ENCODE measurements at places on chromosomes 13 and 19. TPM values are rescaled to one million over a fixed set of nuclear protein-coding genes. Genes with fewer than 3 reads are reported as not detected.

Gene ZNF90
- total RNA-seq = 3.4 TPM

Gene SLC1A6
- not detected for total RNA-seq

Gene CAPS
- total RNA-seq = 15.6 TPM

Gene MEDAG
- 2.0 TPM for total RNA-seq

Gene FUT3
- total RNA-seq = not detected

Gene NKPD1
- 0.18 TPM for total RNA-seq

DNA sequence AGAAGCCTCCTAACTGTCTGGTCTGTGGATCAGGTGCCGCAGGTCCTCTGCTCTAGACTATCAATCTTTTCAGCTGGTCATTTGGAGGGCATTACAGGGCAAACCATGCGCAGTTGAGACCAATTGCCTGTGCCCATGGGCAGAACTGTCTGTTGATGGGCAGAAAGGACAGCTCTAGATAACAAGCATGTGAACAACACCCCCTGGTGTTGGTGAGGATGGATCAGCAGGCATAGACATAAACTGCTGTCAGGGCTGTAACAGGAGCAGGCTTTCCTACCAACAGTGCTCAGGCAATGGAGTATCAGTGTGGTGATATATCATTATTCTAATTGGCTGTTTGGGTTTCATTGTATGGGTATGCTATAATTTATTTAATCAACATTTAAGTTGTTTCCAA, 104.7 kb upstream of the KL start:
- H3K27ac ChIP-seq = no peak overlapping the region
- no peak for DNase-seq
- H3K4me1 ChIP-seq = no peaks in the 10 kb centered on the region
- H3K27me3 ChIP-seq = no peaks in the 10 kb centered on the region
- no peak overlapping the region for H3K4me3 ChIP-seq
- H3K36me3 ChIP-seq = no peaks in the 10 kb centered on the region

DNA sequence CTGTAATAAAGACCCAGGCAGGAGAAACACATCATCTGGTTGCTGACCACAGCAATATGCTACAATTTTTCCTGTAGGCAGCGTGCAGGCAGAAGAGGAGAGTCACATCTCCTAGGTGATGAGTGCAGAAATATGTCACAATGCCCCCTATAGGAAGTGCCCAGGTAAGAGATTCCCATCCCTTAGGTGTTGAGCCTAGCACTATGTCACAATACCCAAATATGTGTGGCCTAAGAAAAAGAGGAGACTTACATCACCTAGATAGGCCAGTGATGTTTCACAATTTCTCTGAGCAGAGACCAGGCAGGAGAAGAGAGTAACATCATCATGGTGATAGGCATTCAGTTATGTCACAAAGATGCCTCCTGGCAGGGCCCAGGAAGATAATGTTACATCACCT, 49.4 kb upstream of the ZNF728 start:
- H3K4me1 ChIP-seq = no peaks in the 10 kb centered on the region
- no peaks in the 10 kb centered on the region for H3K27me3 ChIP-seq
- no peak overlapping the region for H3K4me3 ChIP-seq

GRCh38 chr13:33994198-33994597, 176.2 kb downstream of the RFC3 start:
- H3K27me3 ChIP-seq = no peaks in the 10 kb centered on the region
- no peak overlapping the region for H3K4me3 ChIP-seq
- H3K4me1 ChIP-seq = peaks cover 13% of the 10 kb centered on the region
- no peaks in the 10 kb centered on the region for H3K36me3 ChIP-seq
- no peak for DNase-seq
- no peak overlapping the region for H3K27ac ChIP-seq

DNA sequence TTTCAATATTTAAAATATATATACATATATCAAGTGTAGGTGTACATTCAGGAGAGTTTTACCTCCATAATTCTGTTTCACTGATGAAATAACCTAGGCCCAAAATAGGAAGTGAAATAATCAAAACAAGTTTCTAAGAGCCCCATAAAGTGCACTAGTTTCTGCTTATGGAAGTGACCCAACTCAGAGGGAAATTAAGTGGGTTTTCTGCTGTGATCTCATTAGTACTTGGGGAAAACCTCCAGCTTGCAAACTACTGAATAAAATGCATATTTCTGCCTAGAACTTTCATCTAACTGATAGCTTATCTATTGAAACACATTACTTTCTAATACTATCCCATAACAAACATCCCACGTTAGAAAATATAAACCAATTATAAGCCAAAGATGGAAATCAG, 45.4 kb upstream of the MIR17HG start:
- no peak for DNase-seq
- no peak overlapping the region for H3K27ac ChIP-seq
- no peaks in the 10 kb centered on the region for H3K27me3 ChIP-seq
- H3K4me3 ChIP-seq = no peak overlapping the region

DNA sequence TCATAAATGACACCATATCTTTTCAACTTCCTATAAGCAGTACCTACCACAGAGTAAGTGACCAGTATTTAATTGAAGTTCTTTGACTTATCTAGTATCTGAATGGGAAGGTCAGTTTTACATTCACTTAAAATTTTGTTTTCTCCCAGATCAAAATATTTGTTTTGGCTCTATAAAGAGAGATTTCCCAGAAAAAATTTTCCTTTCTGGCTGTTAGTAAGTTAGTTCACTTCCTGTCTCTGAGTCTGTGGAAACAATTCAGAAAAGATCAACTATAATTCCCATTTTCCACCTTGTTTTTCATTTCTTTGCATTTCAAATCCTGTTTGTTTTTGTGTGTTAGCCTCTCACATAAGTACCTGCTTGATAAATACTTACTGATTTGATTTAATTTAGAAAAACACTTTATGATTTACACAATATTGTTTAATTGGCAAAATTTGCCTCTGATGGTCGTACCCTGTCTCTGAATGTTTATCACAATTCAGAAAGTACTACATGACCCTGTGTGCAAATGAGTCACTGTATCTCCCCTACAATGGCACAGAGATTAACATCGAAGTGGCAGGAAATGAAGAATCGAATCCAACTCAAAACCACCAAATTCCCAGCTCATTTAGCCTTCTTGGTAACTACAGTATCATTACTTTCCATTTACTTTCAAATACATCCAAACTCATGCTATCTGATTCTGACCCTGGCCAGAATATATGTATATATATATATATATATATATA, 15.4 kb upstream of the MED4 start:
- H3K4me3 ChIP-seq = no peak overlapping the region
- no peaks in the 10 kb centered on the region for H3K36me3 ChIP-seq
- peaks cover 20% of the 10 kb centered on the region for H3K4me1 ChIP-seq
- H3K27ac ChIP-seq = peak overlapping the region; percentile 61

DNA sequence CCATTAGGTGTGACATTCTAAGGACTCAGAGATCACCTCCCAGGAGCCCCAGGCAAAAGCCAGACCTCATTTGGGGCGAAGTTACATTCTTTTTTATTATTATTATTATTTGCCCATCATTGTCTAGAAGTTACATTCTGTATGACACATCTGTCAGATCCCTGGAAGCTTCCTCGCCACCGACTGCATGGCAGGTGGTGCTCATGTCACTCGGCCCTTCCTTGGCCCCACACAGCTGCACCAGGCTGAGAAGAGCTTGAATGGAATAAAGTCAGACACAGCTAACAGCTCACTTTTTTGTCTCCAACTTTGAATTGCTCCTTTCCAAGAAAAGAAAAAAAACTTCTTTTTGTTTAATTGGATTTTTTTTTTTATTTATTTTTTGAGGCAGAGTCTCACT, 41.4 kb upstream of the LDLR start:
- H3K4me1 ChIP-seq = peaks cover 12% of the 10 kb centered on the region
- DNase-seq = no peak
- H3K27me3 ChIP-seq = no peaks in the 10 kb centered on the region
- H3K27ac ChIP-seq = no peak overlapping the region
- H3K36me3 ChIP-seq = peaks cover 40% of the 10 kb centered on the region

- peaks cover 17% of the 10 kb centered on the region for H3K36me3 ChIP-seq
- no peaks in the 10 kb centered on the region for H3K27me3 ChIP-seq
- no peak overlapping the region for H3K4me3 ChIP-seq
- peaks cover 31% of the 10 kb centered on the region for H3K4me1 ChIP-seq
These were observed 1.8 kb downstream of the ZNF460 start for GRCh38 chr19:57282011-57282643.

DNA sequence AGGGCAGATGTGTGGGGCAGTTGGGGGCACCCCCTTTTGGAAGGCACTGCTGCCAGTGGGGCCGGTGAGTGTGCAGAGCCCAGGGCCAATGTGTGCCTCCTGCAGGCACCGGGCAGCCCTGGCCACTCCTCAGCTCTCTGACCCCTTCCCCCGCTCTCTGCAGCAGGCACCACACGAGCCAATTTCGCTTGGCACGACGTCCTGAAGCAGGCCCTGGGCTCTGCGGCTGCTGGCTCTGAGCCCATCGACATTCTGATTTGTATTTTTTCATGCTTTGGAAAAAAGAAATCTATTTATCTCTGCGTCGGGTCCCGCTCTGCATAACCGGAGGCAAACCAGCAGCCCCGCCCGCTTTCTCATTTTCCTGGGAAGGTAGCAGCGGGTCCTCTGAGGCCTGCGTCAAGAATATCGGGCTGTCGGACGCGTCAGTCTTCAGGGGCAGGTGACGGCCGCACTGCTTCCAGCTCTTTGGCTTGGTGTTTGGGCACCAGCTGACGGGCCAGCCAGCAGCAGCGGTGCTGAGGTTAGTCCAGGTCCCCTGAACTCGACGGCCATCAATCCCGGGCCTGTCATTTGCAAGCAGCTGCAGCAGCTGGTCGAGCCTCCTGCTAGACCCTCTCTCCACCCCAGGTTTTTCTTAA, 134.3 kb downstream of the KDM4B start:
- no peak overlapping the region for H3K4me3 ChIP-seq
- no peak overlapping the region for H3K27ac ChIP-seq

DNA sequence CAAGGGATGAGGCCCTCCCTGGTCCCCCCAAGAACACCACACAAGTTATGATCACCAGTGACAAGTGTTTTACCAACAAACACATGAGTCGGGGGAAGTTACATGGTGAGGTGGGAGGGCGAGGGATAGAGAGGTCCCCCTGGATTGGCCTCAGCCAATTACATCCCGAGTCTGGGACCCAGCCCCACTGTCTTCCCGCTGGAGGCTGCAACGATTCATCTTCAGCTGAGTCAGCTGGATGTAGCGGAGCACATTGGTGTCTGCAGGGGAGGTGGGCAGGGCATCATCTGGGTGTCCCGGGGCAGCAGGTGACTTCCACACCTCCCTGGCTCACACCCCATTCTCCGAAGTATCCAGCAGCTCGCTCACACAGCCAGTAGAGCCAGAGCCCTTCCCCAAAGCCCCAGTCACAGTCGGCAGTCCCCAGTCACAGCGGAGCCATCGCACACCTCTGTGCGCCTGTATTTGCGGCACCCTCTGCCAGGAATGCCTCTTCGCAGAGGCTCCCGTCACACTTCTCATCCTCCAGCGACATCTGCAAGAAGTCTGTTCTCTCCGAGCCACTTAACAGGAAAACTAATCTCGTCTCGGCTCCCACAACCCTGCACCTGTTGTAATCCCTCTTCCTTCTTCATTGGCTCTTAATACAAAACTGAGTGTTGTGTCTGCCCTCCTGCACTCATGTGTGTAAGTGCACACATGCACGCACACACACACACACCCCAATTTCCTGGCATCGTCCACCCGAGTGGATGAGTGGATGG, 2.0 kb downstream of the TTC9B start:
- H3K36me3 ChIP-seq = peaks cover 4% of the 10 kb centered on the region
- H3K27ac ChIP-seq = no peak overlapping the region
- H3K4me3 ChIP-seq = no peak overlapping the region
- no peak for DNase-seq
- H3K27me3 ChIP-seq = peaks cover 18% of the 10 kb centered on the region

- H3K4me1 ChIP-seq = no peaks in the 10 kb centered on the region
- no peaks in the 10 kb centered on the region for H3K27me3 ChIP-seq
- DNase-seq = no peak
- H3K36me3 ChIP-seq = peaks cover 12% of the 10 kb centered on the region
- H3K4me3 ChIP-seq = no peak overlapping the region
These were observed 1.5 kb upstream of the GZMM start for GRCh38 chr19:542173-542866.

DNA sequence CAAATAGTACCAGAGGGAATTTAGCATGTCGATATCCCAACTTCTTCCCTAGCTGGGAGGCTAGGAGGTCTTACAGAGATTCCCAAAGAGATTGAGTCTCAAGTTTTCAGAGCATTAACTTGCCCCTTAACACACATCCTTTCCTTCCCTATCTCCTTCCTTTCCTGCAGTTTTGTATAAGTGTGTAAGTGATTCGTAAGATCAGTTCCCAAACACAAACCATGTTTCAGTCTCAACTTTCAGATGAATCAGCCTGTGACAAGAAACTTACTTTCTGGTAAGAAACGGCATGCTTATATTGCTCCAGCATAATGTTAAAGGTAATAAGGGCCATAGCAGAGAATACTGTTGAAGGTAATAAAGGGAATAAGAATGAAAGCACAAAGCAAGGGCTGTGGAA, 472.2 kb downstream of the LIG4 start:
- no peak overlapping the region for H3K4me3 ChIP-seq
- H3K27ac ChIP-seq = no peak overlapping the region
- no peak for DNase-seq
- no peaks in the 10 kb centered on the region for H3K27me3 ChIP-seq
- no peaks in the 10 kb centered on the region for H3K4me1 ChIP-seq

GRCh38 chr13:91948736-91949135, 550.3 kb downstream of the GPC5 start:
- no peak overlapping the region for H3K27ac ChIP-seq
- peaks cover 32% of the 10 kb centered on the region for H3K27me3 ChIP-seq
- DNase-seq = no peak
- no peaks in the 10 kb centered on the region for H3K36me3 ChIP-seq
- peaks cover 2% of the 10 kb centered on the region for H3K4me1 ChIP-seq
